Fibroblast of lung (primary cell): ENCODE measurements at places on chromosomes 6 and 20. TPM values are rescaled to one million over a fixed set of nuclear protein-coding genes. Genes with fewer than 3 reads are reported as not detected.
A peak's percentile ranks its signal among the peaks of the same experiment; 100 is the strongest.

VWA7 gene
- total RNA-seq = under 0.01 and 0.66 TPM in 2 replicates

DNA sequence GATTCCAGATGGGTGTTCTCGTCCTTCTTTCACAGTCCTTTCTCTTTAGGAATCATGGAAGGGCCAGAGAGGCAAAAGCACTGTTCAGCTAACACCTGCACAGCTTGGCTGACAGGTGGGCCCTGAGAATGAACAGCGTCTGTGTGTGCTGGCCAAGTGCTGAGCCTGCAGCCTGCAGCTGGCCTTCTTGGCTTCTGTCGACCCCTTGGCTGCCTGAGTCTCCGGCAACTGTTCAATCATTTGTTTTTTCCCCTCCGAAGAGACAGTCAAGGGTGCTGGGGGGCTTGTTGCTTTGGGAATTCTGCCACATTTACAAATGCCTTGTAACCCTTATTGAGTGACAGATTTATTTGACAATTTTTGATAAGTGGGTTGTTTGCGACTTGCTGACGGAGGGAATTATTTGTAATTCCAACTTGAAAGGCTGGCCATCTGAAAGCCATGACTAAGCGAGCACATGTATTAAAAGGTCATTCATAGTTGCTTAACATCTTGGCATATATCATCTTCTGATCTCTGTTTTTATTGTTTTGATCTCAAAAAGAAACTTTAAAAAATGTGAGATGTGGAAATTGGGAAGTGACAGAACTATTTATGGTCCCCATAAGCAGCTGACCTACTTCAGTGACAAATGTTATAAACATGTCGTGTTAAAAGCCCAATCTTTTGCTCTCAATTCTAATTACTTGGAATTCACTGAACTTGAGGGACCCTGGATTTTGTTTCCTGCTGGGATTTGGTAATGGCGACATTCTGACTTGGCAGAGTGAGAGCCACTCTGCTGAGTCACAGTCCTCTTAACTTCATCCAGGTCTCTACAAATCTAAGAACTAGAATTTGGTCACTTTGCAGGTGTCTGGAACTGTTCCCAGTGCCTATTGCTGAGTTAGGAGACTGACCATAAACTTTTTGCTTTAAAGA, 41.9 kb upstream of the FERMT1 start:
- H3K27me3 ChIP-seq = no peaks in the 10 kb centered on the region
- no peak overlapping the region for H3K4me3 ChIP-seq
- no peaks in the 10 kb centered on the region for H3K4me1 ChIP-seq

GRCh38 chr6:30802731-30803130, 58.4 kb upstream of the IER3 start:
- H3K4me3 ChIP-seq = no peak overlapping the region
- no peaks in the 10 kb centered on the region for H3K36me3 ChIP-seq
- no peak for DNase-seq
- no peaks in the 10 kb centered on the region for H3K27me3 ChIP-seq
- no peak overlapping the region for H3K27ac ChIP-seq
- H3K4me1 ChIP-seq = no peaks in the 10 kb centered on the region

GRCh38 chr6:30463242-30463641, 26.1 kb upstream of the HLA-E start:
- H3K36me3 ChIP-seq = no peaks in the 10 kb centered on the region
- H3K4me1 ChIP-seq = peaks cover 2% of the 10 kb centered on the region
- H3K27ac ChIP-seq = no peak overlapping the region

GRCh38 chr6:29797135-29797534, 30.5 kb upstream of the HLA-G start:
- no peaks in the 10 kb centered on the region for H3K36me3 ChIP-seq
- peaks cover 7% of the 10 kb centered on the region for H3K27me3 ChIP-seq
- peak overlapping the region; percentile 16 for H3K27ac ChIP-seq
- no peaks in the 10 kb centered on the region for H3K4me1 ChIP-seq
- DNase-seq = peak; percentile 2

DNA sequence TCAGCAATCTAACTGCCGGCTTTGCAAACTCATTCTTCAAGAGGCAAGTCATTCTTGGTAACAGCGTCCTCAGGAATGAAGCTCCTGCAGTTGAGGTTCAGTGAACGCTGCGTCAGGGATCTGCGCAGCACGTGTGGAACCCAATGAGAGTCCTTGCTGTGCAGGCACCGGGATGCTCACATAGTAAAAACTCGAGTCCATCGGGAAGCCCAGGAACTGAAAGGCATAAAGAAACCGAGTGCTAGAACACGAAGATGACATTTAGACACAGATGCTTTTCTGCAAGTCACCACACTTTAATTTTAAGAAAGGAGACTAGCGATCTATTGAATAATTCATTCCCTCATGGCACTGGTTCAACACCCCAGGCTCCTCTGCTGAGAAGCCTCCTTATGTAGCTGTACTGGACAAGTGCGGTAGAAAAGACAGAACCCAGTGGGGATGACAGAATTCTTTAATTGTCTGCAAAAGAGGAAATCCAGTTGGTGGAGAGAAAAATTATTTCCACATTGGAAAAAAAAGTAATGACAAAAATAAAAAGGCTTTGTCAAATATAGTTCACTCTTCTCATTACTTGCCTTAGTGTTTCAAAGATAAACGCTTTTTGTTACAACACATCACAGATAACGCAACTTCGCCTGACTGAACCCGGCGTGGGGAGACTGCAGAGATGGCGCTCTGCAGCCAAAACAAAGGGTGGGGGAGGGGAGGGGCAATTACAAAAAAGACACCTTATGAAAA, 1.9 kb upstream of the AFDN start:
- no peak overlapping the region for H3K27ac ChIP-seq
- H3K4me1 ChIP-seq = peaks cover 6% of the 10 kb centered on the region
- H3K4me3 ChIP-seq = peak overlapping the region; percentile 16
- no peaks in the 10 kb centered on the region for H3K27me3 ChIP-seq
- H3K36me3 ChIP-seq = no peaks in the 10 kb centered on the region
- peak; percentile 63 for DNase-seq
